ENCODE measurements at places on chromosomes 4 and X. TPM values are rescaled to one million over a fixed set of nuclear protein-coding genes. Genes with fewer than 3 reads are reported as not detected.

Gene PCYT1B
- 1.4 TPM for total RNA-seq

Gene IGSF1
- 0.15 TPM for total RNA-seq

Gene TREX2
- total RNA-seq: 0.69 TPM

Gene SRPX
- total RNA-seq: 140 TPM

Gene FRMD7
- total RNA-seq: not detected

Gene UCP1
- total RNA-seq: not detected

Gene CXCL3
- total RNA-seq: 4.3 TPM

Gene MAGEB17
- not detected for total RNA-seq

Gene VBP1
- total RNA-seq: 61.8 TPM

Gene SLC25A4
- 37.1 TPM for total RNA-seq

Gene C4orf36
- total RNA-seq: not detected

Gene AVPR2
- not detected for total RNA-seq

Gene DIPK2B
- not detected for total RNA-seq

Gene CCDC110
- not detected for total RNA-seq

All from A375 (cell line).